Left renal pelvis (tissue), 4 donors: ENCODE measurements at places on chromosomes 7 and 10. TPM values are rescaled to one million over a fixed set of nuclear protein-coding genes. Genes with fewer than 3 reads are reported as not detected.

- no peak for DNase-seq
Measured at GRCh38 chr10:72274730-72275350, 1.1 kb downstream of the DDIT4 start.

DNA sequence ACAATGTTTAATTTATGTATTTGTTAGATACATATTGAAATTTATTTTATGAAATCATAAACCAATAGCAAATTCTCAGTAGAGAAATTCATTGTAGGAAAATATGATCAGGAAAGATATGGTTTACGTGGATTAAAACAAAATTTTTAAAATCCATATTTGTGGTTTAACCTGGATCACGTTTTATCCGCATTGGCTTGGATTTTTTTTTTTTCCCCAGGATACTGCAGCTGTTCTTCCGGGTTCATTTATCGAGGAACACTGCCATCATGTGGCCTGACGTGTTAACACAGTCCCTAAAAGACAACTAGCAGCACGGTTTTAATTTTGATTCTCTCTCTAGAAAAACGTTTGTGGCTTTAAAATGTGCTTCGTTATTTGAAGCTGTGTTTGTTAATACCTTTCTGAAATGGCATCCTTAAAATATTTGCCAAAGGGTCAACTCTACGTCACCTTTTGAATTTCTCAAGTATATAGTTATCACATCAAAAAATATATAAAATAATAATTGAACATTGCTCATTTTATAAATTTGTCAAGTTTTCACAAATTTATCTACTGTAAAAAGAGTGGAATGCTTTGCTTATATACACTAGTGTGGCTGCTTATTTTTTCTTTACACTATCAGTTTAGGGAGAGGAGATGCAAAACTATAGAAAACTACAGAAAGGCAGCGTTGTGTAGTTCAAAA lies 8.7 kb upstream of the ASB4 start:
- DNase-seq = no peak

- no peak for DNase-seq
Measured at GRCh38 chr7:112266141-112266540, 59.6 kb downstream of the ZNF277 start.

DNA sequence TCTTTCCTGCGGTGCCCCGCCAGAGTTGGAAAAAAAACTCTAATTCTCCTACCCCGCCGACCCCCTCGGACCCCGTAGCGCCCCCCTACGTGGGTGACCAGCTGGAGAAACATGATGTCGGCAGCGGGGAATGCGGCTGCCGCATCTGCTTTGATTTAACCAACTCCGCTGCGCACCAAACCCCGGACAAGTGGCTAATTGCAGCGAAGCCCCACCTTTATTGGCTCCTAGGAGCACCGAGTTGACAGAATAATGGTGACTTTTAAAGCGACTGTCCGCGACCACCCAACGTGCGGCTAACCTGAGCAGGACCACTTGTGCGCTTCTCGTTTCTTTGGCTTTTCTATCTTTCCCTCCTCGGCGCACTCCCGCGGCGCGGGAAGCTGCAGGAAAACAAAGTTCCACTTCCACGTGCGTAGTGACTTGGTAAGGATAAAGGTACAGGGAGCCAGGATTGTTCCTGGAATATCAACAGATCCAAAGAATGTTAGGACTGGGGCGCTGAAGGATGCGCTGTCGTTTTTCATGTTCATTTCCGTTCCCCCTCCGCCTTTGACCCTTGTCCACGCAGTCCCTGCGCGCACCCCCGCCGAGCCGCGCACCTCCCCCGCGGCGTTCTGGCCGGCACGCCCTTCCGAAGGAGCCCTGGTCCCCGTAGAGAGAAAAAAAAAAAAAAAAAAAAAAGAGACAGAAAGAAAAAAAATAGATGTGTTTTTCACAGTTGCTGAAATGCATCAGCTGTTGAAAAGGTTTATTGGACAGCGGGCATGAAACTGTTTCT lies 1.4 kb downstream of the WNT16 start:
- no peak for DNase-seq

DNA sequence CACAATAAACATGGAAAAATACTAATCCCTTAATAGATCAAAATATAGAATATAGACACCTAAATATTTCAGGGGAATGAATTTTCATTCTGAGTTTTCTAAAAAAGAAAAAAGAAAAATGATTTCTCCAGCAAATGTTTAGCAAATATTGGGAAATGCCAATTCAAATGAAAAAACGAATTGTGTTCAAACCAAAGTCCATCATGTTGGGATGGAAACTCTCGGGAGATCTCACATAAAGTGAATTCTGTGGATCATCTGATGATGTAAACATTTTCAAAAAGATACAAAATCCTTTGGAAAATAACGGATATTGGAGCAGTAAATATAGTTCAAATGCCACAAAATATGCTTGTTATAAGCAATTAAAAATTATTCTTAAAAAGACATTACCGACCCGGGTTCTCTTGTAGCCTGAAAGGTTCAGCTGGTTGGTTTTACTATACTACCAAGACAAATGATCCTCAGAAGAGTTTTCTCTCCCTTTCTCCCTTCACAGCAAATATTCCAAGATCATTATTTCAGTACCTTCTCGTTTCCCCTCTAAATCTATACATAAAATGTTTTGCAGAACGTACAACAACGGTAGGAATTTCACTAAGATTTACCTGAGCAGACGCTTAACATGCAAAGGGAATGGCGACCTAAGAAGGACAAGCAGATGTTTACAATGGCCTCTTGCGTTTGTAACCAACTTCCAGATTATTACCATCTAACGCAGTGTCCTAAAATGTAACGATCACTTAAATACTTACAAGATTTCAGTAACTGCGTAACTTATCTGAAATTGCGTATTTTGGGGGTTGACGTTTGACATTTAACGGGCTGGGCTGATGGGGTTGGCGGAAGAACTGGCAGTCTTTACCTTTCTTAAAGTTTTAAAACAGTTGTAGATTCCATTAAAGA lies 2.5 kb downstream of the HOXA13 start:
- no peak for DNase-seq

DNA sequence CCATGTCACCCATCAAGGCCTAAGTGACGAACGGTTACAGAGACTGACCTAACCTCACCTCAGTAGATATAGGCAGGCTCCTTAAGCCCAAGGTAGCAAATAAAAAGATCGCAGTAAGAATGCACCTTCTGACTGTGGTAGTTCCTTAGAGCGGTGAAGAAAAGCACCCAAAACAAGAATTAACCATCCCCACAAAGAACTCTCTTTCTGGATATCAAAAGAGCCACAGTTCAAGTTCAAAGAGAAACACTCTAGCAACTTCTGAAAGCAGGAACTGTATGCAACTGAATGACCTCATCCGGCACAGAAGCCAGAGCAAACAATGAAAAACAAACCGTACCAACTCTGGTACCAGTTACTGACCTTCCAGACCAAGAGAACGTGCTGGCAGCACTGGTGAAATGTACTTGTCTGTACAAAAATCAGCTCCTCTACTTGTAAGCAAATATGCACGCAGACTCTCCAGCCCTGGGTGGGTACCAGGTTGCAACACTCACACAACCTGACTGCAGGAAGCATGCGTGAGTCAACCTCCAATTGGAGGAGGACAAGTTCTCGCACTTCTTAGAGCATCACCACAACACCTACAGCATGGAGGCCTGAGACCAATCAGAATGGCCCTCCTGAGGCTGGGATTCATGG lies 202.7 kb downstream of the FAM107B start:
- no peak for DNase-seq

DNA sequence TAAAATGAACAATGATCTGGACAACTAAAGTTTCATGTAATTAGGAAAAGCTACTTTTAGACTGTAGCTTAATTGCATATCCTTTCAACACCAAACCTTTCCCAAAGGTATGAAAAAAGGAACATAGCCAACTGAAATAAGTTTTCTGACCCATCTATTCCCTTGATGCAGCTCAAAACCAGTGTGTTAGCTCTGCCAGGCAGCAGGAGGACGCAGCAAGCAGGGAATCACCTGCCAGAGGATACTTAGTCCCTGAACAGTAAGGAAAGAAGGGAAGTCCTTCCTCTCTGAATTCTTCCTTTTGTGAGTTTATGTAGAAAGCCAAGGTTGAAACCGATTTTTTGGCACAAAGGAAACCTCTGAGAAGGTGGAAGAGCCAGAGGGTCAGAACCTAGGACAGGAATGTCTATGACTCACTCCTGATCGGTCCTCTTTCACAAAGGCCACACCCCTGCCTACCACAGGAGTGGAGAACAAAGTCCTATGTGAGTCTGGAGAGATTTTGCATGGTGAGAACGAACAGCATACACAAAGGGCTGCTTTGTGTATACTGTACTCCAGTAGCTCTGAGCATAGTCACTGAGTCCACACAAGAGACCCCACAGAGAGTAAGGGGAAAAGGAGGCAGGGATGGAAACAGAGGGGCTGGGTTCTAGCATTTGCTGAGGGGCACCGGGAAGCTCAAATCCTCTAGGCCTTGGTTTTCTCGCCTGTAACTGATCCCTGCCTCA lies 68.8 kb upstream of the GSDME start:
- no peak for DNase-seq

The GOLGA7B gene
- 0.95 TPM for polyA plus RNA-seq

The CALML5 gene
- polyA plus RNA-seq = not detected

The NCOA4 gene
- polyA plus RNA-seq = 240 TPM
